HuH-7 (cell line): ENCODE measurements at places on chromosomes 2 and 18.

GRCh38 chr2:71528749-71529148 lies 75.4 kb downstream of the DYSF start:
- no peak for DNase-seq

DNA sequence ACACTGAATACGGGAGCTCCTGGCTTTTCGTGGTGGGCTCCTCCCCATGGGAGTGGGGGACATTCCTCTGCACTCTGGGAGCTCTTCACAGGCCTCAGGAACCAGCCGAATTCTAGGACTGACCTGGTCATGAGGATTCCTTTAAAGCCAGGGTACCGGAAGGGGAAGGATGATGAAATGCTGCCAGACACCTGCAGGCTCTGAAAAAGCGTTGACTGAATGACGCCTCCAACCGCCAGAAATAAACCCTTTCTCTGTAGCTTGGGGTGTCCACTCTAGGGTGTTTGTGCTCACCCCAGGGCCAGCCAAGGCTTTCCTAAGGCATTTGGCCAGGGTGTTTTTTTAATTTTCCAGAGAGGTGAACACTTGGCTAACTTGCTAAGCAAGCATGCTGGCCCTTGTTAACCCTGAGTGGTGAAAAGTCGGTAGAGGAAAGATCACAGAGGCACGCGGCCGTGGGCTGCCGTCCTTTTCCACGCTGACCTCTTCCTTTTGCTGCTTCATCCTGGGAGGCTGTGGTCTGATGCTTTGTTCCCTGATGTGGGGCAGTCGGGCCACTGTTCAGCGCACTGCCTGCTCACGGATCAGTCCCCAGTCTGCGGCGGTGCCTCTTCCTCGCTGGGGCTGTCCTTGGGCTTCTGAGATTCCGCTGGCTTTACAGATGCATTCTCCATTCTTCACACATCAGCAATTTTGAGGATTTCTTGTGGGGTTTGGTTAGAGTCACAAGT lies 32.0 kb downstream of the IMPA2 start:
- no peak for DNase-seq

GRCh38 chr18:35694808-35695207 lies 113.3 kb downstream of the GALNT1 start:
- DNase-seq, result no peak

GRCh38 chr2:175853616-175853890 lies 148.5 kb downstream of the LNPK start:
- no peak for DNase-seq

DNA sequence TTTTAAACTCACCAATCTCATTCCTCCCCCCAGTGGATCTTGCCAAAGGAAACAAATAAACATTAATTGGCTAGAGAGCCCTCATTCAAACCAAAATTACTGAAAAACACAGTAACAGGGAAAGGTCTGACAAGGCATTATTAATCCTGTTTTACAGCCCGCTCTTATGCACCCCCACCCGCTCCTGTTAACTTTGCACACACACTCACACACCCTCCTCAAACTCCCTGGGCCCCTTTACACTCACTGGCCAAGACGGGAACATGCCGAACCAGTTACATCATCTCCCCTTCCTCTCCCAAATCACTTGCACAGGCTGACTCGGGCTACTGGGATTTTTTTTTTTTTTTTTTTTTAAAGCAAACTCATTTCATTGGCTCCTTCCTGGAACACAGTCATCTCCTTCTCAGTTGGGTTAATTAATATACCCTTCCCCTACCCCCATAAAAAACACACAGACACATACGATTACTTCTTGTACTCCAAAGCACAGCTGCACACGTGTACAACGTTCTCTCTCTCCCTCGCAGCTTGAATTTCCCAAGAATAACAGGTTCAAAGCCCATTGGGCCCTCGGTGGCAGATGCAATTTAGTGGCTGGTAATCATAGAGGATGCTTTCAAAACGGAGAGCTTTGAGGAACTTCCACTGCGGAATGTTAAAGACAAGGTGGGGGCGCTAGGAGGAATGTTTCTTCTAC lies 31.8 kb downstream of the KLF7 start:
- no peak for DNase-seq

DNA sequence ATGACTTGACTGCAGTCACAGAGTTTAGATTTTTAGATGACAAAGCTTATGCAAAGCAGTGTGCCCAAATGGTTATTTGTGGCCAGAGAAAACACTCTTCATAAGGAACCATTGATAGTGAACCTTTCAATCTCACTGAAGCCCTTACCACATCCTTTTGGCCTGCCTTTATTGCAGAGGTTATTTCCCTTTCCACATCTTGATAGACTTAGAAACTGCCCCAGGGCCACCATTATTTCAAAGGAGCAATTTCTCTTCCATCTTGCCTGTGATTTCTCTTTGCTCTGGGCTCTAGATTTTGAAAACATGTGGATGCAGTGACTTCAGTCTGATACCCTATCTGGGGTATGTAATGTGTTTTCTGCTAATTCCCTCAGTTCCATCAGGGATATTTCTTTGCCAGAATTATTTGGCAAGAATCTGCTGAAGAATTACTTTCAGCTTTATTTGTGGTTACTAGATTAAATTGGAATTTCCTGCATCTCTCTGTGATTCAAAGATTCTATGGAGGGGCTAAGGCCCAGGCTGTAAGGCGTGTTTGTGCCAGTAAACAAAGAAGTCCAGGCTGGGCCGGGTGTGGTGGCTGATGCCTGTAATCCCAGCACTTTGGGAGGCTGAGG lies 51.0 kb downstream of the MOGAT1 start:
- no peak for DNase-seq

GRCh38 chr2:7324706-7325105 lies 407.5 kb downstream of the RNF144A start:
- no peak for DNase-seq

- no peak for DNase-seq
Measured at GRCh38 chr18:63318889-63319382, 633 bp downstream of the BCL2 start.

- DNase-seq, result no peak
Measured at GRCh38 chr2:101930847-101931246, 60.9 kb upstream of the IL1R2 start.

DNA sequence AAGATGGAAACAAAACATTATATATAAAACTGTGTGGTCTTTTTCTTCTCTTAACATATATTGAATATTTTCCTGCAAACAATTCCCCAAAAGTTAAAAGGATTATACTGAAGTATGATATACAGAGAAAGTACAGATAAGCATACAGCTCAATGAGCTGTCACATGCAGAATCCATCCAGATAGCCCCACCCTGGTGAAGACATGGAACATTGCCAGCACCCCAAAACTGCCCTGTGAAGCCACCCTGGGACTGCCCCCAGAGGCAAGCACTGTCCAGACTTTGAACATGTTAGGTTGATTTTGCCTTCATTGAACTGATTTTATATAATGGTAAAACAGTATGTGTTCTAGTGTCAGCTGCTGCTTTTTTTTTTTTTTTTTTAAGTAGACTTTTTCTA lies 112.3 kb upstream of the IL1R2 start:
- no peak for DNase-seq

DNA sequence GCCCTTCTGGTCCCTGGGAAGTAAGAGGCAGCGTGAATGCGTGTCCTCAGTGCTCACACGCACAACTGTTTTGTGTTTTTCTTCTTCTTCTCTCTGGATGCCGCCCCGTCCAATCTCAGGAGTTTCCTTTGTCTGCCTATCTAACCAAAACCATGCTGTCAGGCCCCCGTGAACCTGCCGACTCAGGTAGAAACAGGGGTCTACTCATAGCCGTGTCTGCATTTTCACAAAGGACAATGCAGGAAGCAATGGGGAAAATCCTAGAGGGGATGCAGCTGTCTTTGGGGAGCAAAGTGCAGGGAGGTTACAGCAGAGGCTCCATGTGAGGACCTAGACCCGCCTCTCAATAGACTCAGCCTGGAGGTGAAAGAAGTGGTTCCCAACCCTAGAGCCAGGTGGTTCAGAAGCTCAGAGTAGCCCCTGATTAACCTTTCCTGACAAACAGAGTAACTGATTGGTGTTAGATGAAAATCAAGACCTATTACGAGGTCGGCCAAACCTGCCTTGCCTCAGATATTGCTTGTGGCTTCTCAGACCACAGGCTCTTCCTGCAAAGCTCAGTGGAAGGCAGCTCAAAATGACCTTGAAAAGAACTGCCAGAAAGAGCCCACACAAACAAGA lies 49.3 kb downstream of the CD226 start:
- no peak for DNase-seq

DNA sequence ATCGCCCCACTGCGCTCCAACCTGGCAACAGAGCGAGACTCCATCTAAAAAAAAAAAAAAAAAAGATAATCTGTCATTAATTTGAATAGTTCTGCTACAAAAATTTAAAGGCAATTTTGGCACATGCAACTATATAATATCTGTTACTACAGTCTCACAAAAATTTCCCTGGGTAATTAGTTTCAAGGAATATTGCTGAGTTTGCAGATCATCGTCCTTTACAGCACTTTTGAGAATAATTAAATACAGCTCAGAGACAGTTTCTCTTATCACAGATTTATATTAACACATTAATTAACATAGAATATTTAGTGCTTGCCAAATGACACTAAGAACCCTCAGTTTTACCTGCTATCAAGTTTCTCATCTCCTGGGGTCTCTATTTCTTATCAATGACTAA lies 540.4 kb upstream of the ZNF804A start:
- no peak for DNase-seq

DNA sequence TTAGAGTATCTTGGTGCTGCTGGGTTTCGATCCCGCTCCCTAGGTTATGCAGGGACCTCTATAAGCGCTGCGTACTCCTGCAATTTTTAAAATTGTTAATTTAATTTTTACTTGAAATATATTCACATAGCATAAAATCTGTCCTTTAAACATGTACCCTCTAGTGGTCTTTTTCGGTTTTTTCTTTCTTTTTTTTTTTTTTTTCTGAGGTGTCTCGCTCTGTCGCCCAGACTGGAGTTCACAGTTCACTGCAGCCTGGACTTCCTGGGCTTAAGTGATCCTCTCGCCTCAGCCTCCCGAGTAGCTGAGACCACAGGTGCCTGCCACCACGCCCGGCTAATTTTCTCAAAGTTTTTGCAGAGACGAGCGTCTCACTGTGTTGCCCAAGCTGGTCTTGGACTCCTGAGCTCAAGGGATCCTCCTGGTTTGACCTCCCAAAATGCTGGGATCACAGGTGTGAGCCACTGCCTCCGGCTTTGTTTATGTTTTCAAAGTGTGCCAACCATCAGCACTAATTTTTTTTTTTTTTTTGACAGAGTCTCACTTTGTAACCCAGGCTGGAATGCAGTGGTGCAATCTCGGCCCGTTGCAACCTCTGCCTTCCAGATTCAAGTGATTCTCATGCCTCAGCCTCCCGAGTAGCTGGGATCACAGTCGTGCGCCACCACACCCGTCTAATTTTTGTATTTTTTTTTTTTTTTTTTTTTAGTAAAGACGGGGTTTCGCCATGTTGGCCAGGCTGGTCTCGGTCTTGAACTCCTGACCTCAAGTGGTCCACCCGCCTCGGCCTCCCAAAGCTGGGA lies 585 bp upstream of the MOB1A start:
- DNase-seq, result no peak

DNA sequence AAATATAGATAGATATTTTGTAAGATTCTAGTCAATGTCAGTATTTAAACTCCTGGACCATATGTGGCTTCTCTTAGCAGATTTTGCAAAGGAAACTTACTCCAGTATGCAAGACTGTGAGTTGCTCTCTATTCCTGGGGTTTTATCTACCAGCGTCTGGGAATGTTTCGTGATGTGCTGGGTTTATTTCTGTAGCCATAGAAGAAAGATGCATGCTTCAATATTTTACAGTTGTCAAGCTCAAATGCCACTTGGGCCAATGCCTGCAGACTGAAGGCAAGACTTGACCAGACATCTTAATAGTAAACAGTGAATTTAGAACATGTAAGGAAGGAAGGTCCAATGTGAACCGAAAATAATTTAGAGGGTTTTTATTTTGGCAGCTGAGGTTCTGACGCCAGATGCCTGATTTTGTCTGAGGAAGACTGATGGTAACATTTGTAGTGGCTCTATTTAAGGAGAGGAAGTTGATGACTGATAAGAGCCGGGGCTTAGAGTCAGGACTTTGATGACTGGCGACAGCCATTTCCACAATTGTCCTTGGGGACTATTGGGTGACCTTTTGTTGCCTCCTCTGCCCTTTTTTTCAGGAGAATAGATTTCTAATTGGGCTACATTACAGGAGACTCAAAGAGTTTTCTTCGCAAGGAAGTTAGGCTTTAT lies 154.3 kb downstream of the RAPGEF4 start:
- no peak for DNase-seq

- DNase-seq, result no peak
Measured at GRCh38 chr2:173962031-173962430, 3.1 kb downstream of the SP3 start.

DNA sequence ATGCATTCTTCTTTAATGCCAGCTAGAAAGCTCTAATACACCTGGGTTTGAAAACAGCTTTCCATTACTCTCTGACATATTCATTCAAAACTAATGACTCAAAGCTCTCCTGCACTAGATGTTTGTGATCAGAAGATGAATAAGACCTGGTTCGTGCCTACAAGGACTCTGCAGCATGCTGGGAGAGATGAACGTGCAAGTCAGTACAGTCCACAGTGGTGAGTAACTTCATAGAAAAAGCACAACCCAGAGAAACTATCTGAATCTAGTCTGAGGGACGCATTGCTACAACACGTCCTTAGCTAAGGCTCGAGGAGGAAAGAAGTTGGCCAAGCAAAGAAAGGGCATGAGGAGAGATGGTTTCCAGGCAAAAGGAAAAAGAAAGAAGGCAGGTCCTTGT lies 234.3 kb downstream of the OSR1 start:
- DNase-seq, result no peak

GRCh38 chr18:47054369-47054768 lies 18.9 kb upstream of the ELOA2 start:
- no peak for DNase-seq

- peak; percentile 69 for DNase-seq
Measured at GRCh38 chr2:86368161-86368824, 30.9 kb upstream of the REEP1 start.

- no peak for DNase-seq
Measured at GRCh38 chr18:27473318-27473717, 288.2 kb upstream of the CHST9 start.

- no peak for DNase-seq
Measured at GRCh38 chr18:55354795-55355194, 233.2 kb downstream of the TCF4 start.

DNA sequence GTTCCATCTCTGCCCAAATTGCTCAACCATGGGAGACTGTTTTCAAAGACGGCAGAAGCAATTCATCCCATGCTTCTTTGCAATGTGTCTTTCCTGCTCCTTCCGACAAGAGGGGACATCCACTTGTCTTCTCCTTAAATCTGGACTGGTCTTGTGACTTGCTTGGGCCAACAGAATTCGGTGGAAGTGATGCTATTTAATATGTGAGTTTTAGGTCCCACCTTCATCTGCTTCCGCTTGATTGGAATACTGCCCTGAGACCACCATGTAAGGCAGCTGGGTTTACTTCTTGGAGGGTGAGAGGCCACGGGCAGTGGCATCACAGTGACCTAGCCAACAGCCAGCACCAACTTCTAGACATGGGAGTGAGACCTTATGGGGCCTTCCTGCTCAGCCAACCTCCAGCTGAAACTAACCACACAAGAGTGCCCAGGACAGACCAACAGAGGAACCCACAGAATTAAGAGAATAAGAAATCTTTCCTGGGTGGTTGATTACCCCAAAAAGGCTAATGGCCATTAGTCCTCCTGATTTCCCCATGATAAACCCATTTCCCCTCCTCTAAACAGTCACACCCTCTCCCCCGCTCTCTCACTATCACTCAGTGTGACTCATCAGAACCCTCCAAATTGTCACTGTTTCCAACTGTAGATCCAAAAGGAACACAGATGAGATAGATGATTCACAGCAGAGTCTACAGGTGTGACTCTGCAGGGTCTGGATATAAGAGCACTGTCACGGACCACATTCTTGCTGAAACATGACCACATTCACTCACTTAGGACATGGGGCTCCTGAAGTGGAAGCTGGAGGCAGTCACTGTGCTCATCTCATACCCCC lies 16.2 kb upstream of the RHOB start:
- DNase-seq, result no peak
